ENCODE measurements at places on chromosomes 2 and 18. TPM values are rescaled to one million over a fixed set of nuclear protein-coding genes. Genes with fewer than 3 reads are reported as not detected.

GRCh38 chr2:240161087-240161750 is 20.8 kb upstream of the OTOS start:
- no peak for DNase-seq

The ZNF385B gene
- total RNA-seq: 3.9 TPM

DNA sequence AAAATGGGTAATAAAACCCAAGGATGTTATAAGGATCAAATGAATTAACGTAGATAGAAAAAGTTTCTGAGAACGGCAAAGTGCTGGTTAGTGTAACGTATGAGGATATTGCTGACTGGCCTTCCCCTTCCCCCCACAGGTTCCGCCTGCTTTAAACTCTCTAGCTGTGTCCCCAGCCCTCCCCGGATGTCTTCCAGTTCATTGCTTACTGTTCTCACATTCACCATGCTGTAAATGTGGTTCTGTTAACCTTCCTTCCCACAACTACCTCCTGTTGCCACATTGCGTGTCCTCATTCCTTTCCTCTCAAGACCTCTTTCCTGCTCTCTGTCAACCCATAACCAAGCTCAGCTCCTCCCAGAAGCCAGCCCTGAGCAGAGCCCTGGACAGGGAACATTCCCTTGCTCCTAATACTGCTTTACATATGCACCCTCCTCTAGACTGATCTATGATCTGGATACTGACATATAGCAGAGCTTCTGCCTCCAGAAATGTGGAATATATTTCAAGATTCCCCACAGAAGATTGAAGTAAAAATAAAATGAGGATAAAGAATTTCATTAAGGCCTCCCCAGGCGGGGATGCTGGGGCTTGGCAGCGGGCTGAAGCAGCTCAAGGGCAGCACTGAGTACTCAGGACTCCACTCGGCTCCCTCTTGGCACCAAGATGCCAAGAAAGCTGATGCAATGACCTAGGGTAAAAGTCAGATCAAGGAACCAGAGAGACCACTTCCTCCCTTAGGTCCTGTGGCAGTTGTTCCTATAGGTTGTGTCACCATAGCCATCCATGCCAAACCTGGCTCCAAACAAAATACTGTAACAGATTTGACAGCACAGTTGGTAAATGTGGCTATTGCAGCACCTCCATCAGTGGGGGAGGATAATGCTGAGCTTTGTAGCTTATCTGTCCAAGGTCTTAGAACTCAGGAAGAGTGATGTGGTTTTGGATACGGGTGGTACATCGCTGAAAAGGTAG is 136.4 kb upstream of the PIK3C3 start:
- DNase-seq: no peak

- no peak for DNase-seq
Measured at GRCh38 chr18:413233-413632, 87.3 kb downstream of the COLEC12 start.

DNA sequence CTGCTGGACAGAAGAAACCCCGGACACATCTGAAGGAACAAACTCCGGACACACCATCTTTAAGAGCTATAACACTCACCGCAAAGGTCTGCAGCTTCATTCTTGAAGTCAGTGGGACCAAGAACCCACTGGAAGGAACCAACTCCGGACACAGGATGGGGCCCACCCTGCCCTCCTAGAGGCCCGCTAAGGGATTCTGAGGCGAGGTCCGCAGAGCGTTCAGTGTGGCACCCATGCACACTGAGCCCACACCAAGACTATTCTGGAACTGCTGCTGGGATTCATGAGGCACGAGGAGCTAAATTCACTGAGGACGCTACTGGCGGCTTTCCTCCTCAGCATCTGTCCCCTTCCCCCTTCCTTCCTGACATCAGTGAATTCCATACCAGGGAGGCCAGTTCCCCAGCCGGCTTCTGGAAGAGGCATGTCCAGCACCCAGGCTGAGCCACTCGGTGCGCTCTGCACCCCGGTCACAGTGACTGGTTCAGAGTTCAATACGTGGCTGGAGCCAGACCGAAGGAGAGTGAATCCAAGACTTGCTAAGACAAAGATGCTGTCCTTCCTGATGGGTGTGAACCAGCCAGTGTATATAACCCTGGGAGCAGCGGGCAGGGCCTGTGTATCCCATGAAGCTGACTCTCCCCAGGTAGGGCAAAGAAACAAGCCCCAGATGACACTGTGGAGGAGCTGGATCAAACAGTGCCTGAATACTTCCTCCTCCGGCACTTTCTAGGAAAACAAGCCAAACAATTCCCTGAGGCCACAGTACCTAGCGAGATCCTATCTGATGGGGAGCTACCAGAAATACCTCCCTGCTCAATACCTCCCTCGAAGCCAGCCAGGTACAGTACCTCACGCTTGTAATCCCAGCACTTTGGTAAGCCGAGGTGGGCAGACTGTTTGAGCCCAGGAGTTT is 11.1 kb downstream of the HDAC4 start:
- DNase-seq: no peak

The ARID5A gene
- total RNA-seq: 54.7 TPM

GRCh38 chr2:129864719-129865118 is 114.7 kb upstream of the RAB6C start:
- no peak for DNase-seq

DNA sequence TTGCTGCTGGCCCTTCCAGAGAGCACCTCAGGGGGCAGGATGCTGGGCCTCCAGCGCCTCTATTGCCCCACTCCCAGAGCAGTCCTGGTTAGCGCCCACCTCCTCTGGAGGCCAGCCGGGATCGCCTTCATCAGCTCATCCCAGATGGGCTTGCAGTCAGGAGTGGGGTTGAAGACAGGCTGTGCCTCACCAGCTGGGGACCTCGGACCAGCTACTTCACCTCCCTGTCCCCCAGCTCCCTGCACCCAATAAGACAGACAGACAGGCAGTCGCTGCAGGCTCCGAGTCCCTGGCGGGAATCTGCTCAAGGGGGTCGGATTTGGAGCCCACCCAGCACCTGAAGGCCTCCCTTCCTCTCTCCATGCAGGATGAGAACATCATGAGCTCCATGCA is 18.9 kb upstream of the FAHD2A start:
- DNase-seq: no peak

- DNase-seq: no peak
Measured at GRCh38 chr2:130759906-130760753, 4.8 kb downstream of the AMER3 start.

DNA sequence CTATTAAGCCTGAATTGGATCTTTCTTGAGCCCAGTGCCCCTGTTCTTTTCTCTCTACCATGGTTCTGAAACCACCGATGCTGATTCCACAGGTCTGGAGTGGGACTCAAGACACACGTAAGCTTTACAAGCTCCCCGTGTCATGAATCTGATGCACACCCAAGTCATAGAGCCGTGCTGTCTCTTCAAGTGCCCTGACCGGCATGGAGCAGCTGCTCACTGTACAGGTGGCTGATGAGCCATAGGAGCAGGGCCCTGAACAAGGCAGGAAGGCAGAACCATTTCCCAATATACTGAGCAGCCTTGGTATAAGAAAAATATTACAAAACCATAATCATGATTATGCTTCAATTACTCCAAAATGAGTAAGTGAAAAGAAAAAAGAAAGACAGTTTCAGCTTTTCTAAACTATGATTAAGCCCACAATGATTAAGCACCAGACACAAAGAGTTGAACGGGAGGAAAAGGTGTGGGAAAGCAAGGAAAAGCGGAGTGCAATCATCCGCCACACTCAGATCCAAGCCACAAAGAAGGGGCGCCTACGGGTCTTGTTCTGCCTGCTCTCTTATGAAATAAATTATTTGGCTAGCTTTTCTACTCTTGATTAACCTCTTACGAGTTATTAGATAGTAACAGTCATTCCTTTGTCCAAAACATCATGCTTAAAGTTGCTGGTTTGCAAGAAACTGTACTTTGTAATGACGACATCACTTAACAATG is 41.7 kb downstream of the NOL10 start:
- DNase-seq: no peak

DNA sequence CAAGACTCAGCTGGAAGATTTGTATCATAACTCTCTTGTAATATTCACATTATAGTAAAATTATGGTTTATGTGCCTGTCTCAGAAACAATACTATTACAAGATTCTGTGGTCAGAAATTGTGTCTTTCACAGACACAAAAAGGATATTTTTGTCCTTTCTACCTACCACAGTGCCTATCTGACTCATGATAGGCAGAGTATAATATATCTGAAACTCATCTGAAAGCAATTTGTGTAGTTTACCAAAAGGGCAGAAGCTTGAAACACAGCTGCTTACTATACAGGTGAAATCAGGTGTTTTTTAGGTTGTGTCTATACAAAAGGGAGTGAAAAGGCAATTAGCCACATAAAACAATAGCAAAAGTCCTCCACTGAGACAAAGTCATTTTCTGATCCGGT is 10.9 kb downstream of the TMEM200C start:
- DNase-seq: no peak

DNA sequence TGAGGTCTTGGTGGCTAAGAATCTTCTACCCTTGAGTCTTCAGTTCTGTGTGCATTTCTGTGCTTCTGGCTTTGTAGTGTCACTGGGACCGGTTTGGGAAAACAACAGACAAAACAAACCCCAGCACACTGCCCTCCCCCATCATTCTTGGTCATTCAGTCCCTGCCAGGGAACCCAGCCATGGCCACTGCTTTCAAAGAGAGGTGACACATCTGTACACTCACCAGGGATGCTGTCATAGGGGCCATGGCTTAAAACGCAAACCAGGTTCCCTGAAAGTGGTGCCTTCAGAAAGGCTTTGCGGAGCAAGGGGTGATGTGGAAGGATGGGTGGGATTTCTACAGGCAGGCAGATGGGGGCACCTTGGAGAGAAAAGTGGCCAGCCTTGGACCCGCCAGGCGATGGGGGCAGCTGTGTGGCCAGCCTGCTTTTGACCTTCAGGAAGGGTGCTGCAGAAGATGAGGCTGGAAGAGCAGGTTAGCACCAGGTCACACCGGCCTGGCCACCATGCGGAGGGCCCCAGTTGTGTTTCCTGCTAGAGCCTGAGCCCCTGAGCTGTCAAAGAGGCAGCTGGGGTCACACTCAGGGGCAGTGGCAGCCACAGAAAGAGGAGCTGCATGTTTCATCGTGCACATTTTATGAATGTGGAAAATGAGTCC is 101.3 kb downstream of the INHBB start:
- DNase-seq: no peak

The FKBP7 gene
- 26.0 TPM for total RNA-seq

The PLGLB2 gene
- 0.39 TPM for total RNA-seq
